Stimulated activated CD4-positive, alpha-beta T cell treated with anti-CD3 and anti-CD28 coated beads, Interleukin-15, amount 100 ng/mL, for 1 hour (primary cell): ENCODE measurements at places on chromosomes 7 and 10.

DNA sequence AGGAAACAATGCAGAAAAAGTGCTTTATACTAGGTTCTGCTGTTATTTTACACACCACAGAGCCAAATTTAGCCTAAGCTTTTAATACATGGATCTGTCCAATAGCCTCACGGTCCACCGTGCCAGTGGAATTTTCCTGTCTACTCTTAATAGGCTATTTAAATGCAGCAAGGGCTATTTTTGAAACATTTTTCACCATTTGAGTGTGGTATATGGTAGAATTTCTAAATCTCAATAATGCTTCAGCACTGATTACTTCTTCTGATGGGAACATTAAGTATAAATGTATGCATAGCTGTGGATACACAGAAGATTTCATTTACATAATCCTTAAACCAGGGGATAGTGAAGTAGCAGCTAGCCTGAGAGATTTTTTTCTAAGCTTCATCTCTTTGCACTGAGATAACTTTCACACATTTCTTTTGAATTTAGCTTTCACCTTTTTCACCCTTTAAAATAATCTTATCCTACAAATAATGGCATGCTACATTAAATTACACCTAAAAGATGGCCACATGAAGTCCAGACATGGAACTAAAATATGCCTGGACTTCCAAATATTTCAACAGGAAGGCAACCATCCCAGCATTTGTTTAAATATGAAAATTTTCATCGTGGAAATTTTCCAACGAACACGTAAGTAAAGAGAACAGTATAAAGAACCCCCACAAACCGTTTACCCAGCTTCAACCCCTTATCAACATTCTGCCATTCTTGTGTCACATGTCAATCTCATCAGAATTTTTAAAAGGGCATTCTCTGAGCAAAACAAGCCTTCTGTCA lies 45.4 kb downstream of the AMPH start:
- DNase-seq: no peak

DNA sequence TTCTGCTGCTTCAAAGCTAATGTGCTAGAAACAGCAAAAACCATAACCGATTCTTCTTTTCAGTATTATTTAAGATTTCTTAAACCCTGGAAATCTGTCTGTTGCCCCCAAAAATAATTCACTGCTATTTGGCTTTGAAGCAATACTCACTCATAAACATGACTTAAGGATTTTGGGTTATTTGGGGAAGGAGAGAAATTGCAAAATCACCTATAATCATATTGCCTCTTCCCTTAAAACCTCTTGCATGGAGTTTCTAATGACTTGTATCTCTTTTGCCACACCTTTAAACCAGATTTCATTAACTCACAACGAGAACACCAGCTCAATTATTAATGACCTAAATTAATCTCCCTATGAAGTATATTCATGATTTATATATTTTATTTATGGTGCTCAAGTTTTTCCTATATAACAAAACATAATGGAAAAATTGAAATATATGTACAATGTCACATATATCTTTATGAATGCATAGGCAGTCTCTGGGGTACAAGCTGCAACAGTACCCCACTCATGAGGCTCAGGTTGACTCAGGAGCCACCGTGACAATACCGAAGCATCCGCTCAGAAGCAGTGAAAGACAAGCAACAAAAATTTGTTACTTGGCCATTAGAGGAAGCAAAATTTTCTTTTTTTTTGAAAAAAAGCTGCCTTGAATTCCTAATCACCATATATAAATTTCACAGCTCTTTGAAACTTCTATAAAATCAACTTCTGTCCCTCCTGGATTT lies 3.0 kb downstream of the NAMPT start:
- DNase-seq: no peak

DNA sequence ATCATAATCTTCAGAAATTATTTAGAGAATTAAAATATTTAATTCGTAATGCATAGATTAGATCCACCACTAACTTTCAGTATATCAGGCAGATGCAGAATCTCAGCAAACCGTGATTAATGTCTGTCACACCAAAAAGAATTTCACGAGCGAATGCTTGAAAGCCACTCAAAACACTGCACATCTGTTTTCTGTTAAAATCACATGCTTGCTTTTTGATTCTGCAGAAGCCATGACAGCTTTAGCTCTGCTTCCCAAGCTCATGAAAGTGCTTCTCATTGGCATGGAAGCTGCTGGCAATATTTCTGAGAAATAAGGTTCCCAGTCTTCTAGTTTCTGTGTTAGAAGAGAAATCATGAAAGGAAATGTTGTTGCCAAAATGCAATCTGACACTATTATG lies 837.8 kb upstream of the LRRN3 start:
- DNase-seq: no peak

GRCh38 chr7:39811161-39811614 lies 138.9 kb upstream of the CDK13 start:
- DNase-seq: no peak

- DNase-seq: no peak
These were observed 83.5 kb downstream of the SGMS1 start for GRCh38 chr10:50540069-50540825.

- DNase-seq: no peak
These were observed 12.7 kb downstream of the HHEX start for GRCh38 chr10:92702301-92702916.

DNA sequence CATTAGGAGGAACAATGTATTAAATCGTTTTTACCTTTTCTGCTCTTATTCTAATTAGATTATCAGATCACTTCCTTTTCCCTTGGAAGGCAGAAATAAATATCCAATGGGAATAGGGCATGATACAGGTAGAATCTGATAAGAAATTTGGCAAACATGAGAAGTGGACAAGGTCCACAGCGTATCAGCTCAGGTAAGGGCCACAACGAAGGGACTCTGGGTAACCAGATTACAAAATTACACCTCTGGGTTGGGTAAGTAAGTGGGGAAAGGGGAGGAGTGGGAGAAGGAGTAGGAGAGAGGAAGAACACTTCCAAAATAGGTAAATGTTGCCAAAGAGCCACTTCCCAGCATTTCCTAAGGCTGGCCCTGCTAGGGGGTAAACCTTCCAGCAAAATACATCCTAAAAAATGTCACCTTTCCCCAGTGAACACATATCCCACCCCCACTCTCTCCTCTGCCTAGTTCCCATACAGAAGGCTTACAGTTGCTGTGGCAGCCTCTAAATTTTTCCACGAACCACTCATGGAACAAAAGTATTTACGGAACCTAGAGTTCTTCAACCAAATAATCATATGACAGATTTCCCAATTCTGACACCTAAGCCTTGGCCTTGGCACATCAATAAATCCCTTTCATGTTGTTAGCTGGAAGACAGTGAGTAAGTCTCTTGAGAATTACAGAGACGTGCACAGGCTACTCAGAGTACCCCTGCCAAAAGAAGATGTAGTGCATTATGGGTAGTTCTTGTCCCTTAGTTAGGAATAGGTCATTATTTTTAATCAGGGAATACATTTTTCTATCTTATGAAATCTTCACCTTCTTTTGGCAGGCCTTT lies 51.5 kb upstream of the DLX6 start:
- no peak for DNase-seq

- DNase-seq: no peak
These were observed 202.2 kb downstream of the CACNA2D1 start for GRCh38 chr7:82241356-82241755.

- no peak for DNase-seq
These were observed 695.0 kb upstream of the NRP1 start for GRCh38 chr10:34029455-34029854.

DNA sequence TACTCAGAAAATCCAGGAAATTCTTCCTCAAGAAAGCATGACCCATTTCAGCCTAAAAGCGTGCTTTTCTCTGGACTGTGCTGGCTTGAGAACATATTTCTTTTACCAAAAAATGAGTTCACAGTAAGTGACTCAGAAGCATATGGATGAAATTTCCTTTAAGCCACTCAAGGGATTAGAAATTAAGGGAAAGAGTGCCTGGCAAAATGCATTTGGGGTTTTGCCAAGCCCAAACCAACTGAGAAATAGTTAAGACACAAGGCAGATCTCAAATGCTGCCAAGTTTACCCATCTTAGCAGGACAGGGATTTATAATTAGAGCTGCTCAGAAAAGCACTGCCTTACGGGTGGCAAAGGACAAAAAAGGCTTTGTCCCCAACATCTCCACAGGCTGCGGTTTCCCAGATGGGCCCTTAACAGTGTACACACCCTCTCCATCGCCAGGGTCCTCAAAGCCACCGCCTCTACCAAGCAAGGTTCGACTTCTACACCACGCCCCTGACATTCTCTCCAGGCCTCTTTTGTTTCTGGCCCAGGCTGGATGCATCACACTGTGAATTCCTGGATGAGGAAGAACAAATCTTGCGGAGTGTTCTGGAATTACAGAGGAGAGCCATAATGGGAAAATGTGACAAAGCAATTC lies 30.1 kb upstream of the CDHR3 start:
- no peak for DNase-seq

- no peak for DNase-seq
These were observed 175.2 kb downstream of the CDK14 start for GRCh38 chr7:90771281-90771680.

DNA sequence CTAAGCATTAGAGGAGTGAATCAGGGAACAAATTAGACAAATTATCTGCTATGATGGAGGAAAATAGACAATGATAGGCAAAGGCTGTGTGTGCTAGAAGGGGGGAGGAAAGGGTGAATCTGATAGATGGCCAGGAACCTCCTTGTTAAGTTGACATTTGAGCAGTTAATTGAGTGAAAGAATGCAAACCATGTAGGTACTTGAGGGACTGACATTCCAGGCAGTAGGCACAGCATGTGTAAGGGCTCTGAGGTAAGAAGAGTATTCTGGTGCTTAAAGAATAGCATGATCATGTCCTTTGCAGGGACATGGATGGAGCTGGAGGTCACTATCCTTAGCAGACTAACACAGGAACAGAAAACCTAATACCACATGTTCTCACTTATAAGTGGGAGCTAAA lies 48.6 kb upstream of the TES start:
- no peak for DNase-seq
